Uterus (tissue), 4 donors: ENCODE measurements at places on chromosomes 7 and 10. TPM values are rescaled to one million over a fixed set of nuclear protein-coding genes. Genes with fewer than 3 reads are reported as not detected.

DNA sequence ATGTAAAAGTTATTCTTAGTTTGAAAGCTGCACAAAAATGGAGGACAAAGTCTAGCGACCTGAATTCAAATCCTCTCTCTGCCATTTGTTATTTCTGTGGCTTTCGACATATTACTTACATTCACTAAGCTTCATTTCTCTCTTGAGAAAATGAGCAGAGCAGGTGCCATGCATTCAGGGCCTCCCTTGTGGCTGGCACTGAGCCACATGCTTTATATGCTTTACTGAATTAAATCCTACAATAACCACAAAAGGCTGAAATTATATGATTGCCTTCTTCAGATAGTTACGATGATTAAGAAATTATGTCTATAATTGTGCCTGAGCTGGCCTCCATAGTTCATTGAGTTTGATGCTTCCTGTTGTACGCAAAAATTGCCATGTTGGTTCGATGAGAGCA lies 98.7 kb downstream of the NPSR1 start:
- DNase-seq, result no peak

- no peak for DNase-seq
These were observed 683 bp downstream of the INSIG1 start for GRCh38 chr7:155298288-155298833.

DNA sequence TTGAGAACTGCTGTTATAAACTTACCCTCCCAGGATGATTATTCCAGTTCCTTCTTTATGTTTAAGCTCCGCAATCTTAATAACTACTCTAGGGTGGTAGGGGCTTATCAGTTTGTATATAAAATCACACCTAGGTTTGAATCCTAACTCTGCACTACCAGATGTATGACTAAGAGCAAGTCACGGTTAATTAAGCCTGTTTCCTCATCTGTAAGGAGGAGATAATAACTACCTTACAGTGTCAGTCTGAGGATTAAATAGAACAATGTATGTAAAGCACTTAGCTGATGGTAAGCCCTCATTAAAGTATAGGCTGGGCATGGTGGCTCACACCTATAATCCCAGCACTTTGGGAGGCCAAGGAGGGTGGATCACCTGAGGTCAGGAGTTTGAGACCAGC lies 9.2 kb downstream of the DNA2 start:
- no peak for DNase-seq

DNA sequence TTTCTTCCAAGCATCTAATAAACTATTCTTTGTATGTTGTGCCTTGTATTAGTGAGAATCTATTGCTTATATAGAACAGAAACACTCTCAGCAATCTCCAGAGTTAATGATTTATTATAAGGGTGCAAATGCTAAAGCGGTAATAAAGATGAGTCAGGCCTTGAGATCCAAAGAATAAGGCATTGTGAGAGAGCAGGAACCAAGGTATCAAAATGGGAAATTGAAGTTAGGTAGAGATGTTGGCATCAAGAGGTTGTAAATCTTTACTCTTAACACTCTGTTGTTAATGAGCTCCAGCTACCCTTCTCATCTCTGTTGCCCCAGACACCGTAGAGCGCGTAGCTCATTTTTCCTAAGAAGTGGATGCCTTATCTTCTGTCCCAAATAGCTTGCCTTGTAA lies 375.2 kb downstream of the ARL4A start:
- DNase-seq, result no peak

GRCh38 chr10:11930312-11930978 lies 107.3 kb downstream of the PROSER2 start:
- no peak for DNase-seq

GJC3 gene
- total RNA-seq, result not detected

- no peak for DNase-seq
These were observed 17.0 kb downstream of the TMEM236 start for GRCh38 chr10:17768957-17769356.

PTPRZ1 gene
- total RNA-seq, result not detected

RBM20 gene
- 2.8 TPM for total RNA-seq

GRCh38 chr10:114271779-114272167 lies 32.7 kb downstream of the VWA2 start:
- peak; percentile 57 for DNase-seq

SCIN gene
- under 0.01 TPM for total RNA-seq

DNA sequence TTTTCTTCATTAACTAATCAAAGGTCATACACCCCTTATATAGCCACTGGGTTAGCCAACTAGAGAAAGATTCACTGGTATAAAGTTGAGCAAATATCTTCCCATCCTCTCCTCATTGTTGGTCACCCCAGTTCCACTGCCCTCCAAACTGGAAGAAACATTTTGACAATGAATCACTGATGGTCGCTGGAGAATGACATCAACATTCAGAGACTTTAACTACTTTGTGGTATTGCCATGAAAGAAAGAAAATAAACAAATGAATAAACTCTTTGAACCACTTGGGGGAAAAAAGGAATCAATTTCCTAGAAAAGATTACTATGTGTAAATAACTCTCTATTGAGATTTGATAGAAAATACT lies 23.4 kb downstream of the HYCC1 start:
- DNase-seq, result no peak

DNA sequence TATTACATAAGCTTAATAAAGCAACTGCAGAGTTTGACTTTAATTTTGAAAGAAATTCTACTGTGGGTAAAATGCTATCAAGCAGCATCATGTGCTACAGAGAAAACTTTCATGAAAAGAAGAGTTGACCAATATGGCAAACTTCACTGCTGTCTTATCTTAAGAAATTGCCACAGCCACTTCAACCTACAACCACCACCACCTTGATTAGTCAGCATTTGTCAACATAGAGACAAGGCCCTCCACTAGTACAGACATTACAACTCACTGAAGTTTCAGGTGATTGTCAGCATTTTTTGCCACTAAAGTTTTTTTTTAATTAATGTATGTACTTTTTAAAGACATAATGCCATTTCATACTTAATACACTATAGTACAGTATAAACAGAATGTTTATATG lies 350.3 kb downstream of the HPSE2 start:
- DNase-seq, result no peak

DNA sequence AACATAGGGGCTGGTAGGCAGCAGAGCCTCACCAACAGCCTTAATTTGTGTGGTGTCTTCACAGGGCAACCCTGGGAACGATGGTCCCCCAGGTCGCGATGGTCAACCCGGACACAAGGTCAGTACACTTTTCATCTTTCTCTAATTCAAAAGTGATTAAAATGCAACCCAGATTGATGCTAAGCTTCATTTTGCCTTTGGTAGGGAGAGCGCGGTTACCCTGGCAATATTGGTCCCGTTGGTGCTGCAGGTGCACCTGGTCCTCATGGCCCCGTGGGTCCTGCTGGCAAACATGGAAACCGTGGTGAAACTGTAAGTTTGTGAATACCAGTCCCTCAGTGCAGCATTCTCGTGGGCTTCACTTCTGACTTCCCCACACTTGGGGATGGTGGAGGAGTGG lies 30.9 kb downstream of the COL1A2 start:
- DNase-seq, result no peak

C10orf53 gene
- not detected for total RNA-seq

DNA sequence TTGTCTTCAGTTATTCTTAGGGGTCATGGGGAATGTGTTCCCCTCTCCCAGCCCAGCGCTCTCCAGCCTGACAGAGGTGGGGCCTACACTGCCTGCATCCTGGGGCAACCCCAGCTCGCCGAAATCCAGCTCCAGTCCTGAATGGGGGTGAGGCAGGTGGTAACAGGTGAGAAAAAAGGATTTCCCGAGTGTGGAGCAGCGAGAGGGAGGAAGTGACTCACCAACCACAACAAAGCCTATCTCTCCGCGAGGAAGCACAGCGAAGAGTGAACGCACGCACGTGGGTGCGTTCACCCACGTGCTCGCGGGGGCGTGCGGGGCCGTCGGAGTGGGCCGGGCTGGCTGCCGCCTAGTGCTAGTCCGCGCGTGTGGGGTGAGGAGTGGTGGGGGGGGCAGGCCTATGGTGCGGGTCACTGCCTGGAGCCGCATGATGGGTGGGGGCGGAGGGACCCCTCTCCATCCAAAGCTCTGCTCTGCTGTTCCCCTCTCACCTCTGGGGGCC lies 855 bp upstream of the PALD1 start:
- peak; percentile 51 for DNase-seq

ARHGEF5 gene
- total RNA-seq, result 6.8 TPM

GRCh38 chr10:13724484-13724883 lies 137.7 kb downstream of the PRPF18 start:
- DNase-seq, result peak; percentile 62

DNA sequence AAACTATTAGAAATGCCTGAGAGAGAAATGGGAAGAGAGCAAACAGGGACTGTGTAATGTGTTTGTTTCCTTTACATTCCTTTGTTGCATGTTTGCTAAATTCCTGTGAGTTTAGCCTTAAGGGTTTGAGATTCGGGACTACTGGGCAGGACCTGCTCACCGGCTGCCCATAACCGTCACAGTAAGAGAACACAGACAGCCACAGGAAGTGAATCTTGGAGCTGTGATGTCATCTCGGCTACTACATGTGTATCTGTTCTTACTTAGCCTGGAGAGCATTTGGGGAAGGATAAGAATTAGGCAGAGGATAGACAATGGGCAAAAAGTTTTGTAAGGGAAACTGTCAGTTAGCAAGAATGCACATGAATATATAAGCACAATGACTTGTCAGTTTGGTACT lies 485.1 kb upstream of the KLF6 start:
- DNase-seq, result no peak

DNA sequence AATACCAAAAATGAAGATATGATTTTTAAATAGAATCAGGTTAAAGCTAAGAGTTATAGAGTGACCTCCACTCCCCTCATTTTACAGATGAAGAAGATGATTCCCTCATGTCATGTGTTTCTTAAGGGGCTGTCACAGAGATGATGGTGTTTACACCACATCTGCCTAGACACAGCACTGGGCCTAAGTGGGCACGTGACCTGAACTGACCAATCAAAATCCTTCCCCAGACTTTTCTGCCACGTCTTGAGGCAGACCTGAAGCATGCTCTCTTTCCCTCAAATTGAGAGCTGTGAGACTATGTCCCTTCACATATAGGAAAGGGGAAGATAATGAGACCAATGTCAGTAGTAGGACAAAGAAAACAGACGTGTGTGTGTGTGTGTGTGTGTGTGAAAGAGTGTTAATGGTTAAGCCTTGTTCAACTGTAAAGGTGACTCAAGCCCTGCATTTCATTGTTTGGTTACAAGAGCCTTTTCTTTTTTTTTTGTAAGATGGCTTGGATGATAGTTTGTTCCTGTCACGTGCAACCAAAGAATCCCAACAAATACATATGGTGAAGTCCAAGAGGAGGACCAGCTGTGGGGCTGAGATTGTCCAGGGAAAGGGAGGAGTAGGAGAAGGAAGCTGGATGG lies 172.8 kb upstream of the AOAH start:
- no peak for DNase-seq

- DNase-seq, result no peak
These were observed 73.8 kb downstream of the SHOC2 start for GRCh38 chr10:110993024-110993693.

DNA sequence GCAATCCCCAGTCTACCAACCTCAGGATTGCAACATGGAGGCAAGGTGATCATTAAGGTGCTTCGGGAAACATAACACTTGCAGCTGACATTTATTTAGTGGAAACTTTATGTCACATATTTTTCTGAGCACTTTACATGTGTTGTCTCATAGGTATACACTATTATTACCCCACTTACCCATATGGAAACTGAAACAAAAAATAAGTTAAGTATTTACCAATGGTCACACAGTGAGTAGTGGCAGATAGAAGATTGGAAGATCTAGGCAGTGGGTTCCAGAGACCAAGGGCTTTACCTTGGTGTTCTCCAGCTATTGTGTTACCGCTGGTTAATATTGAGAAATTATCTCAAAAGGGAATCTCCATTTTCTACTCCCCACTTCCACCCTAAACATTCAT lies 1279.1 kb upstream of the SORCS1 start:
- DNase-seq, result no peak

GARIN1A gene
- 6.6 TPM for total RNA-seq

BZW2 gene
- total RNA-seq, result 50.0 TPM
